Caki2 (cell line): ENCODE measurements at places on chromosomes 7 and 10. TPM values are rescaled to one million over a fixed set of nuclear protein-coding genes. Genes with fewer than 3 reads are reported as not detected.

STAG3 gene
- total RNA-seq: not detected in 2 replicates

DNA sequence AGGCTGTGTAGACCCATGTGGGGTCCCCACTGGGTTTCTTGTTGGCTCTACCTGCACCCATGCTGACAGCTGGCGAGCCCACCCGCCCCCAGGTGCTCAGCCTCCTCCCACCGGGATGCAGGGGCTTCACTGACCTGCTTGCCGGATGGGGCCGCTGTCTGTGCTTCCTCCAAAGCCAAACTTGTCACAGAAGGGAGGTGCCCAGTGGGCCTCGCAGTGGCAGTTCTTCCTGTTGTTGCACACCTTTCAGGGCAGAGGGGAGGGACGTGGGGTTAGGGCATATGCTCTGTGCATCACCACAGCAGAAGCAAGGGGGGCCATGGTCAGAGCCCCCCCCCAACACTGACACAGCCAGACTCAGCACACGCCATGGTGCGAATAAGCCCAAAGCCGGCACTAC is 146.5 kb downstream of the FANK1 start:
- DNase-seq: no peak

GRCh38 chr7:95605275-95605674 is 9.0 kb upstream of the PDK4 start:
- no peak for DNase-seq

GRCh38 chr10:100882671-100883311 is 30.0 kb upstream of the SLF2 start:
- no peak for DNase-seq

DNA sequence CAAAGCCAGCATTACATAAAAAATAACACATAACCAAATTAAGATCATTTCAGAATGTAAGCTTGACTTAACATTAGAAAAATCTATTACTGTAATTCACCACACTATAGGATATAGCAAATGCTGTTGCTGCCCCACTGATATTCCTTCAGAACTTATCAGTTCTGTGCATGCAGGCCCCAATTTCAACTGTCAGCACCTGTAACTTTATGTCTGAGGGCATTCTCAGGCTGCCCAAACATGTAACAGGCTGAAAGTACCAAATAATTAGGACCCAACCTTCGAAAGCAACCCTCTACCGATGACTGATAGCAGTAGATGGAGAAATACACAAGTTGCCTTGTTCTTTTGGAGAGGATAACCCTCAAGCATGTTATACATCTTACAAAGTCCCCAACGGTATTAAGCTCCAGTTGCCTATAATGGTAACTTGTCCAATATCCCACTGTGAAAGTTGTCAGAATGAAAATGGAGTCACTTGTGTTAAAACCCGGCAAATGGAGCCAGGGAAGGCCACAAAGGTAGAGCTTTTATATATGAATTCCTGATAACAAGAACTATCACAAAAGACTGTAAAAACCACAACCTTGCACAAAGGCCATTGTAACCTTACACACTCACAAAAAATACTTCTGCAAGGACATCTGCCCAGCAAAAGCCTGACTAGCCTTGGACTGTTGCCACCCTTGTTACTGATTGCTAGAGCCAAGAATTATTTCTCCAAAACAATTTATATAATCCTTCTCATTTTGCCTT is 66.9 kb upstream of the ZNF746 start:
- DNase-seq: no peak
